ENCODE measurements at places on chromosomes 1 and 21.
A peak's percentile ranks its signal among the peaks of the same experiment; 100 is the strongest.

DNA sequence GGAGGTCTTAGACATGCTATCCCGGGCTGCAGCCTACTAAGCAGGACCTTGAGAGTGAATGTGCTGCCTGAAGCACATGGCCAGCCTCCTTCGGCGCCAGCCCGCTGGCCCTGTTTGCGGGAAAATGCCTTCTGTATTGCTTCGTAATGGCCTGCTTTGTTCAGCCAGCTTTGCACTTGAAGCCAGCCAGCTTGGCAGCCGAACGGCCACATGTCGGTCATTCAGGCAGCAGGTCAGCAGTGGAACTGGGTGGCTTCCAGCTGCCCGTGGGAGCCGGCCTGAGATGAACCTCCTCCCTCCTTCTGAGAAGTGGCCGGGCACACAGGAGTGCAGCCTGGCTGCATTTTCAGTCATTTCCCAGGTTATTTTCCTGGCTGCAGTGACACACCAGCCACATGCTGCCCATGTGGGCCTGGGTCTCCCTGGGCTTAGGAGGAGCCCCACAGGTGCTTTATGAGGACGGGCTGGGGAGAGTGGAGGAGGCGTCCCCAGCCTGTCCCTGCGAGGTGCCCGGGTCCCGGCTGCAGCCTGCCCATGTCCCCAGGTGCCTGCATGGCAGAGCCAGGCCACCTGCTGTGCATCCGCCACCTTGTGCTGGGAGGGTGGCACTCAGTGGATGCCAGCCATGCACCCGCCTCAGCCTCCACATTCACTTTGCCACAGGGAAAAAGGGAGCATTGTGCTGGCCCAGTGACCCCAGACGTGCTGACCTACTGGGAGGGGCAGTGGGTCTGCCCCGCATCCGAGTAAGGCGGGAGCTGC is 103.5 kb downstream of the SIK1 start:
- no peak for DNase-seq

GRCh38 chr1:43174873-43175272 is 2.7 kb downstream of the CFAP57 start:
- no peak for DNase-seq

- DNase-seq, result no peak
These were observed 22.1 kb downstream of the AIM2 start for GRCh38 chr1:159054427-159054826.

DNA sequence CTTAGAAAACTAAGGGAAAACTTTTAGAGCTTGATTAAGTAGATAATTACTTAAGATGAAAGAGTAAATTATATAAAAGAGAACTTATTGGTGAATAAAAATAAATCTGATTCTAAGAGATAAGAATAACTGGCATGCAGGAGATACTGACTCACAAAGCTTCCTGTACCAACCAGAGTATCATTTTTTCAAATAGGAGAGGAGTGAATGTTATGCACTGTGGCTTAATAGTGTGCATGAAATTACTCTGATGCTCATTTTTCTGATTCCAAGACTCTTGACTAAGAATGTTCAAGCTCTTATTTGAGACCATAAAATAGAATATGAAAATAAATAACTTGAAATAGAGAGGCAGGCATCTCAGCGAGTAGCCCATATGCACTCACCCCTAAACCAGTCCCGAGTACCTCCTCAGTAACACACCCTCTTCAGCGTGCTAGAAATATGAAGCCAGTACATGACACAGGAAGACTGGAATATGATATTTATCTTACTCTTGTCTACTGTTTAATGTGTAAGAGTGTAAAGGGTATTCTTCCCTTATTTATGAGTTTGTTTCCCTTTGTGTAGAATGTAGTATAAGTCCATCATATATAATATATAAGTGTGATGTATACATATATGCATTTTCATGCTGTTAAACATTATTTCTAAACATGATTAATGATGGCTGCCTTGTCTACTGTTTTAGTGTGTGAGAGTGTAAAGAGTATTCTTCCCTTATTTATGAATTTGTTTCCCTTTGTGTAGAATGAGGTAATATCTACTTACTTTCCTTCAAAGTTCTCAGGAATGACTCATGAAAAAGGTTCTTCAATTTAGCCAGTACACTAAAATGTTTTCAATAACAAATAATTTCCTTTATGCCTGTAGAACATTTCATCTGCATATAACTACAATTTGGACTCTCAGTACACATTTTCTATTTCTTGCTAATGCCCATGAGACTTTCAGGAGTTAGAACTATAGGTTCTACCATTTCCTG is 99.2 kb upstream of the PALMD start:
- DNase-seq, result no peak

DNA sequence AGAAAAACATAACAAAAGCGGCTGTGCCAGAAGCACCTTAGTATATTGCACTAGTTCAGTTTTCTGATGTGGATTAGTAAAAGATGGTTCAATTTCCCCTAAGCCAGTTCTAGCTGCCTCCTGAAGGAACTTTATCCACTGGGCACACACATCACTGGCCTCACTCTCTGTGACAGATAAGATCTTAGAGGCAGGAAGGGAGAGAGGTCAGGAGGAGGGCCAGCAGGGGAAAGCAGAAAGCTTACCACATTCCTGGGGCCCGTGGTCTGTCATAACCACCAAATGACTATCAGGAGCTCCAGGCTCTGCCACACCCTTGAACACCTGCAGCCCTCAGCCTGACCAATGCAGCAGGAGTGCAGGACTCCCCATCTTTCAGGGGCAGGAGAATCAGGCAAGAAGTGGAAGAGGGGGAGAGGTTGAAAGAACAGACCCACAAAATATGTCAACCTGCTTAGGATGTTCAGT is 37.8 kb downstream of the LRRC71 start:
- DNase-seq, result no peak

DNA sequence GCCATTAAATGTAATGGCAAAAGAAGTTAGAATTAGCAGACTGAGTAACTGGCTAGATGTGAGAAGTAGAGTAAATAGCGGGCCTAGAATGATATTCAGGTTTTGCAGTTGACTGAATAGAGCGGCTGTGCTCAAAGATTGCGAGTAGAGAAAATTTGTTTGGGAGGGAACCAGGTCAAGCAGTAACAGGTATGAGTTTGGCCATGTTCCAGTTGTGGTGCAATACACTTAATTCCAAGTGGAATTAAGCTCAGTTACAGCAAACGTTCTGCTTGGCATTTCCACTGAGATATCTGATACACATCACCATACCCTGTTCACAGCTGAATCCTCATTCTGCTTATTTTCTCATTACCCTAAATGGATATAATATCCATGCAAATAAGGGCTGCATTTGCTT is 1382.9 kb downstream of the MRPL39 start:
- DNase-seq, result no peak

DNA sequence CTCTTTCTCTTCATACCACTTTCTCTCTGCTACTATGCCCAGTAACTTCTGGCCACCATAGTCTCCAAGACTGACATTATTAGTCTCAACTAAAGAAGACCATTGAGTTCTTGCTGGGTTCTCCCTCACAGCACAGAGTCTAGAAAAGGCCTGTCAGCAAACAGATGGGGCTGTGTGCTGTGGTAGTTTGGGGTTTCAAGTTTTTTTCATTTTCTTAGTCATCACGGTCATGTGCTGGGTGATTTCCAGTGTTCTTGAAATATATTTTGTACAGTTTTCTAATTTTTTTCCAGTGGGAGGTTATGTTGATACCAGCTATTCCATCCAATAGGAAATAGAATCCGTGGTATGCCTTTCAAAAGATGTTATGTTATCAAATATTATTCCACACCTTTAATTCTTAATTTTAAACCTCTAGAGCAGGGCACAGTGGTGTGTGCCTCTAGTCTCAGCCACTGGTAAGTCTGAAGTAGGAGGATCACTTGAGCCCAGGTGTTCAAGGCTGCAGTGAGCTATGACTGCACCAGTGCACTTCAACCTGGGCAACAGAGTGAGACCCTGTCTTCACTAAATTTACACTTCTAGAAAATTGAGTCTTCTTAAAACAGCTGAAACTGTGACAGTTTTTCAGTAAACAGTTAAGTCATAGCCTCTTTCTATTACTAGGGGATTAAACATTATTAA is 8.3 kb downstream of the CFHR2 start:
- no peak for DNase-seq

- no peak for DNase-seq
These were observed 76.6 kb downstream of the TGFBR3 start for GRCh38 chr1:91809317-91809716.

- DNase-seq, result peak; percentile 63
These were observed 35.5 kb downstream of the C21orf91 start for GRCh38 chr21:17783481-17784179.

GRCh38 chr1:219555806-219556205 is 57.1 kb downstream of the ZC3H11B start:
- DNase-seq, result no peak

DNA sequence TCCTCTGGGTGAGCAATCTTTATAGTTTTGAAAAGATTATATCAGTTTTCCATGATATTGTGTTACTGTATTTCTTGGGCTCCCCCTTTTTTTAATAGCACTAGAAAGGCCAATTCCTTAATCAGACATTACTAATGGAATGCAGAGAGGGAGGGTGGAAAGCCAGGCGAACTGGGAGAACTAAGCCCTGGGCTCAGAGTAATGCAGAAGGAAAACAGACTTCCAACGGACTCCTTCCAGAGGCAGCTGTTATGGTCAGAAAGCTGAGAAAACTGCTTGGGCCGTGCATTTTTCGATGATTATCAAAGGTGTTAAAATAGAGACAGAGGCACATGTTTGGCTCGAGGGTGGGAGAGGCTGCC is 206.3 kb downstream of the FOXD2 start:
- no peak for DNase-seq
